ENCODE measurements at places on chromosomes 6 and 20.

DNA sequence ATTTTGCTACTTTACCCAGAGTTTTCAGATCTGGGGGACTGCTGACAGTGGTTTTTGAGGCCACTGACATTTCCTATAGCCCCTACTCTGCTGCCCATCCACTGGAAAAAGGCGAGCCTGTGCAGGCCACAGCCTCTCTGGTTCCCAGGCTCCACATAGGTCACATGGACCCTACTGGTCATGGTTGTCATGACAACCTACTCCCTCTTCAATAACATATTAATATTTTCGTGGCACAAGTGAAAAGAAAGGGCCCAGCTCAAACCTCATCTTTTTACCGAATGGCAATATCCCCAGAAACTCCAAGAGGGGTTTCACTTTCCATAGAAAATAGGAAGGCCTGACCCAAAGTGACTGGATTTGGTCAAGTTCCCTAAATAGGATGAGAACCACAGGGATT, 11.0 kb upstream of the FOXO3 start:
- DNase-seq, result no peak

GRCh38 chr20:36496707-36497669, 44.3 kb upstream of the MYL9 start:
- no peak for DNase-seq

DNA sequence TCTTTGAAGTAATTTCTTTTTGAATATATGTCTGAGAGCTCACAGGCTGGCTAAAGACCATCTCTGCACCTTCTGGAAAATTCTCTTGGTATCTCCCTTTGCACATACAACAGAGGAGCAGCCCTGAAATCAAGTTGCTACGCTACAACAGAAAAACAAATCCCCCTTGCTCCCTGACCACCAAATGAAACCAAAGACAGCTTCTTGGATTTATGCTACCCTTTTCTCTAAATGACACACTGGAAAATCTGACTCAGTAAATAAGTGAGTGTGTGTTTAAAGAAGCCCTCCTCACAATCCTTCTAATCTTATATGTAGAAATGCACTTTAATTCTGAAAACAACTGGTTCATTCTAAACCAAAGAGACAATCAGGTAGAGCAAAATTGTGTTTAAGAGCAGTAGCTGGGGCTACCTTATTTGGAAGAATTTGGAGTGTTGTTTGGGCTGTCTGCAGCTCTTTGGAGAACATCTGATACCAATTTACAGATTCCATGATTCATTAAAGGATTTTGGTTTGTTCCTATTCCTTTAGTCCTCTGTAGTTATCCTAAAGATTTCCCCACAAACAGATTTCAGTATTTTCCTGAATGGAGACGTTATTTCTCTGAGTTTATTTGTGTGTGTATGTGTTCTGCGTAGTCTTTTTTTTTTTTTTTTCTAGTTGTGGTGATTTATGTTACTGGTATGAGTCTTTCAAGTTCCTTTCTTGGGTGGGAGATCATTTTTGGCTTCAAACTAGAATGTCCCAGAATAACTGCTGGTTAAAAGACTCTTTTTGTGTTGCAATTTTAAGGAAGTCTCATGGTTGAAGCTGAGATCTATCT, 36.4 kb upstream of the UTRN start:
- DNase-seq, result no peak

DNA sequence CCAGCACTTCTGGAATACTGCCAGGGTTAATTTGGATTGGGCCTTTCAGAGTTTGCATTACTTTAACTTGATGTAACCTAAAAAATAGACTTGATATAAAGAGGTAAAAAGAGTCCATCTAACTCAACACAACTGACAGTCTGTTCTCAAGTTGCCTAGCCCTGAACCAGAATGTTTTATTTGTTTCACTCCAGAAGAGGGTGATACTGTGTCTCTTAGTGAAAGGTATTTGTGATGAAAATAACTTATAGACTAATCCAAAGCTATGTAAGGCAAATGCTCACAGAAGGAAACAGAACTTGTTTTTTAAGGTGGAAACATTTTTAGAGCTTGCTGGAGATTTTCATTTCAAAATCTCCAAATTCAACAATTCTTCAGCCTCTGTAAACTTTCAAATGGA, 469.1 kb upstream of the RUNX2 start:
- no peak for DNase-seq

DNA sequence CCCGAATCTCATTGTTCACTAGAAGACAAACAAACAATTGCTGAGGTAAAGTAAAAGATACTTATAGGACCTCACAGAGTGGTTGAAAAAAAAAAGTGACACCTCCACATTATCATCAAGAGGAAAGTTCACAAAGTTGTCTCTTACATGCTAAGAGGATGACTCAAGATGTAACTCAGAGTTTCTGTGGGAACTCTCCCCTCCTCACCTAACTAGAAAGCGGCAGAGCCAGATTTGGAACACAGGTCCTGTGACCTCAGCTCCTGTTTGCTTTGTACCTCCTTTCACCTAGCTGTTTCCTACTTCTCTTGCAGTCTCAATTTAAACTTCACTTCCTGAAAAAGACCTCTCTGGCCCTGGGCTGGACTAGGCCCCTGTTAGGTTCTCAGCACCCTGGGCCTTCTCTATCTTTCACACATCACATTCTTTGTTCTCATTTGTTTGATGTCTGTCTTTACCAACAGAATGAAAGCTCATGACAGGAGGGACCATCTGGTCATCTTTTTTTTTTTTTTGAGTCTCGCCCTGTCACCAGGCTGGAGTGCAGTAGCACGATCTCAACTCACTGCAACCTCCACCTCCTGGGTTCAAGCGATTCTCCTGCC, 60.8 kb downstream of the CD24 start:
- no peak for DNase-seq

- no peak for DNase-seq
Observed at GRCh38 chr6:63805345-63805744, 169.7 kb downstream of the PHF3 start.

GRCh38 chr20:41222703-41223102, 85.4 kb downstream of the PLCG1 start:
- DNase-seq, result no peak

GRCh38 chr6:13947611-13948178, 22.9 kb downstream of the RNF182 start:
- DNase-seq, result no peak

DNA sequence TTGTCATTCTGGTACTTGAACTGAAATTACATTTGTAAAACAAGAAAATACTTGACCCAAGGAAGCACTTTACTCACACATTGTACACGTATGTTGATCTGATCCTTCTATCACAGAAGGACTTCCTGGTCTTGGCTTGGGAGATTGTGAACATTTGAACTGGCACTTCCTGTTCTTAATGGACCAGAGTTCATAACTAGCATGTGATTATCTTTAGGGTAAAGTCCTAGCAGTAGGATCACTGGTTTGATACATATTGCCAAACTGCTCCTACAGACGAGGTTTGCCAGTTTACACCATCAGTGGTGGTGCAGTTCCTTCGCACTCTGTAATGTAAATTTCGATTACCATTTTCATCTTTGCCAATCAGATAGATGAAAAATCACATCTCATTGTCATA, 12.7 kb downstream of the HECA start:
- no peak for DNase-seq

DNA sequence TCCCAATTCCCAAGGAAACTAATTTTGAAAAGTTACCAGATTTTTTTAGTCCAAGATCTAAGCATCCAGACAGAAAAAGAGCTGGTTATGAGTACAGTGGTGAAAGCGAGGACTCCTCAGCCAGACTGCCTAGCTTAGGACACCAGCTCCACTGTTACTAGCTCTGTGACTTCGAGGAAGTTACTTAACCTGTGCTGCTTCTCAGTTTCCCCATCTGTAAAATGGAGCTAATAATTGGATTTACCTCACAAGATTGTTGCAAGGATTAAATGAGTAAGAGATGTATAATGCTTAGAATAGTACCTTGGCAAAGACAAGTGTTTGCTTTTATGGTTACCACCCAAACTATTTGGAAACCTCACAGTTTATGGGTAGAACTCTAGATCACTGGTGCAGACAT, 1.1 kb downstream of the NT5DC1 start:
- DNase-seq, result no peak

DNA sequence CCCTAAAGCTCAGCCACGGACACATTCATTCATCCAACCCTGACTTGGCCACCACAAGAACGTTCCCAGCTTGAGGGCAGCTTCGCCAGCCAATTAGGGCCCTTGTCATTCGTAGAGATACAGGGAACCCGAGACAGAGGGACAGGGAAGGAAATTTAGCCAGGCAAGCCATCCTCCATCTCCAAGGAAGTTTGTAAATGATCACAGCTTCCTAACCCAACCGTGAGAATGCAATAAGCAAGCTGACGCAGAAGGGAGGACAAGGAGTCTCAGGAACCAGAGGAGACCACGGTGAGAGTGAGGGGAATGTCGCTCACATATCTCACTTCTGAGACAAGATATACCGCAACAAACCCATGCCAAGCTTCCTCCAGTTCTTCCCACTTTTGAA, 1.4 kb downstream of the TRAM2 start:
- no peak for DNase-seq

GRCh38 chr20:54707801-54708200, 232.4 kb downstream of the DOK5 start:
- no peak for DNase-seq

- DNase-seq, result peak; percentile 78
Observed at GRCh38 chr6:30344868-30345671, at the start of gene RPP21. TSS of gene RPP21 (plus strand) at chr6:30345156. CDS start at chr6:30345172, 16 bp downstream.

- DNase-seq, result no peak
Observed at GRCh38 chr6:165662749-165663376, at the start of gene PDE10A. TSS of gene PDE10A (minus strand) at chr6:165663241. CDS start at chr6:165662811, 430 bp downstream.

DNA sequence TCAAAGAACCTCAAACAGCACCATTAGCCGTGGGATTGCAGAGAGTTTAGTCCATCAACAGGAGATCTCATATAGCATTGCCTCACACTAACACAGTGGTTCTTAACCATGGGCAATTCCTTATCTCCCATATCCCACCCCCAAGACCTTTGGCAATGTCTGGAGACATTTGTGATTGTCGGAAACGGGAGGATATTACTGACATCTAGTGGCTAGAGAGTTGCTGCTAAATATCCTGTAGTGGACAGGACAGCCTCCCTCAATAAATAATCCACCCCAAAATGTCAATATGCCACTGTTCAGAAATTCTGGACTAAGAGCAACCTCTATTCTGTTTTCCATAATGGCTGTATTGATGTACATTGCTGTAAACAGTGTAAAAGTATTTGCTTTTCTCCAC, 210.1 kb upstream of the CCN2 start:
- no peak for DNase-seq

GRCh38 chr6:56671160-56671559, 28.5 kb upstream of the DST start:
- DNase-seq, result no peak

GRCh38 chr20:341682-342081, 5.2 kb upstream of the NRSN2 start:
- no peak for DNase-seq

- DNase-seq, result no peak
Observed at GRCh38 chr6:5529733-5530132, 268.4 kb downstream of the FARS2 start.

- DNase-seq, result peak; percentile 3
Observed at GRCh38 chr6:95431637-95432228, 145.6 kb upstream of the MANEA start.

GRCh38 chr6:128032042-128032441, 131.2 kb upstream of the THEMIS start:
- DNase-seq, result no peak

GRCh38 chr6:8187209-8187608, 84.9 kb upstream of the EEF1E1 start:
- no peak for DNase-seq

DNA sequence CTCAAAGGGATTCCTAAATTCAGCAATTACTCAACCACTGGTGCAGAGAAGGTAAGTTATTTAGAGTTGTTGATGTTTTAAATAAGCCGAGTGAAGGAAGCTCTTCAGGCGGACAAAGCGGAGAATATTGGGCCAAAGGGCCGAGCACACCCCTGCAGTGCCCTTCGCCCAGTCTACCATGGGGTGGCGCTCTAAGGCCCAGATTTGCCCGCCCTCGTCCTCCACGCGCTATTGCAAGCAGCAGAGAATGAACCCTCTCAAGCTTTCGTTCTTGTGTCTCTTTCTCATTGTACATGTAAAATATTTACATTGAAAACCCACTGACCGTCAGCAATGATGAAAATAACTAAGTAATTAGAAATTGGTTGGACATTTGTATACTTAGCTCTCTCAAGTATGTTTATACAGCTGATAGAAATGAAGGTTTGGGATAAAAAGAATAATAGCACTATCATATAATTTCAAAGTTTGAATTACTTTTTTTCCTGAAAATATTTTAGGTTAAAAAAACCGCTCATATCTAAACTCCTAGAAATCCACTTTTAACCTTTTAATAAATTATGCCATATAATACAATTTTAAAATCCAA, 195.0 kb upstream of the CEP162 start:
- DNase-seq, result no peak

GRCh38 chr20:32453467-32454163, 95.5 kb downstream of the ASXL1 start:
- DNase-seq, result no peak

DNA sequence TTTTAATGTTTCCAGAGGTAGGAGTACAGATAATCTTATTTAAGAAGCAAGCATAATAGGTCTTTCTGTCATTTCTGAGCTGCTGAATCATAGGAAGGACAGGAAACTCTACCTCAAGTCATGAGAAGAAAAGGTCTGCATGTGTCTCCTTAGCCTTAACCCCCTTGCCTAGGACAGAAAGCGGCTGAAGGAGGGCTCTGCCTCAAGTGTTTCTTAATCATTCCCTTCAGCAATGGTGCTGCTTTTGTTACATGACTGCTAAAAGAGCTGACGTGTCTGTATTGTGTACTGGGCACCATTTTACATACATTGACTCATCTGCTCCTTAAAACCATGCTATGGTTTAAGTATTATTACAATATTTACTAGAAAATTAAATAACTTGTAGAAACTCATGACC, 564.0 kb upstream of the AGPAT4 start:
- DNase-seq, result no peak

- no peak for DNase-seq
Observed at GRCh38 chr6:41878246-41878645, 16.9 kb downstream of the USP49 start.

DNA sequence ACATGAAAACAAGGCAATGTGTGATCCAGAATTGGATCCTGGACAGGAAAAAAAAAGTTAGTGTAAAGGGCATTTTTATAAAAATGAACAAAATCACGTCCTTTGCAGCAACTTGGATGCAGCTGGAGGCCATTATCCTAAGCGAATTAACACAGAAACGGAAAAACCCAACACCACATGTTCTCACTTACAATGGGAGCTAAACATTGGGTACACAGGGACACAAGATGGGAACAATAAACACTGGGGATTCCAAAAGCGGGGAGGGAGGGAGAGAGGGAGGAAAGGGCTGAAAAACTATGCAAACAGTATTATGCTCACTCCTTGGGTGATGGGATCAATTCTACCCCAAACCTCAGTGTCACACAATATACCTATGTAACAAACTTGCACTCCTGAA, 91.4 kb upstream of the BTBD3 start:
- no peak for DNase-seq

- DNase-seq, result no peak
Observed at GRCh38 chr6:26332408-26332807, 32.6 kb upstream of the BTN3A2 start.

Data from effector memory CD4-positive, alpha-beta T cell (primary cell).